ENCODE measurements at places on chromosomes 13 and 19.

DNA sequence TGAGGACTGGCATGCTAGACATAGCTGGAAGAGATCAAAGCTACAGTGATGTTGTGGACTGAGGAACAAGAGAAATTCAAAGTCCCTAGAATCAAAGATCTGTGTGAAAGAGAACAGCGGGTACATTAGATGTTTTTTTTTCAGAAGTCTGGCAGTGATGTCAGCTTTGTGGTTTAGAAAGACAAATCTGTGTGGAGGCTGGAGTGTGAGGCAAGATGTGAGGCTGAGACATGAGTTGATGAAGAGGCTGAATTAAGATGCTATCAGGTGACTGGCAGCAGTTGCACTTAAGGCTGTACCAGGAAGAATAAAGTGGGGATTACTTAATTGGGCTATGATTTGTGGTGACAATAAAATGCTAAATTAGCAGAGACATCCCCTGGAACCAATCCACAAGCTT, 46.5 kb downstream of the DNAJC3 start:
- DNase-seq, result no peak

DNA sequence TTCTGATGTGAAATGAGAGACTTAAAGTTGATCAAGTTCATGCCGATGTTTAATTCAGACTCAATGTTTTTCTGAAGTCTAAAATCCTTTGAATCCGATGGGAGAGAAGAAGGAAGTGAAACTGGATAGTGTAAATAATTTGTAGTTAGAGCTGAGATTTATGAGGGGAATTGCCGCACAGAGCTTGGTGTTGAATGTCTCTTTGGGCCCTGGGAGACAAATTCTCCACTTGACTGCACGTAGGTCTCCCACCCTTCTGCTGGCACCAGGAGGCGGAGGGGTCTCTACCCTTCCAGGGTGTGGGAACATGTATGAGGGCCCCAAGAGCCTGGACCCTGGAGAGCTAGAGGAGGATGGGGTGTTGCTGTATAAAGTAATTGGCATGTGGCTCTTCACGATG, 140.8 kb upstream of the SERP2 start:
- DNase-seq, result no peak

- DNase-seq, result no peak
These were observed 43.6 kb upstream of the RCBTB2 start for GRCh38 chr13:48576448-48577010.

DNA sequence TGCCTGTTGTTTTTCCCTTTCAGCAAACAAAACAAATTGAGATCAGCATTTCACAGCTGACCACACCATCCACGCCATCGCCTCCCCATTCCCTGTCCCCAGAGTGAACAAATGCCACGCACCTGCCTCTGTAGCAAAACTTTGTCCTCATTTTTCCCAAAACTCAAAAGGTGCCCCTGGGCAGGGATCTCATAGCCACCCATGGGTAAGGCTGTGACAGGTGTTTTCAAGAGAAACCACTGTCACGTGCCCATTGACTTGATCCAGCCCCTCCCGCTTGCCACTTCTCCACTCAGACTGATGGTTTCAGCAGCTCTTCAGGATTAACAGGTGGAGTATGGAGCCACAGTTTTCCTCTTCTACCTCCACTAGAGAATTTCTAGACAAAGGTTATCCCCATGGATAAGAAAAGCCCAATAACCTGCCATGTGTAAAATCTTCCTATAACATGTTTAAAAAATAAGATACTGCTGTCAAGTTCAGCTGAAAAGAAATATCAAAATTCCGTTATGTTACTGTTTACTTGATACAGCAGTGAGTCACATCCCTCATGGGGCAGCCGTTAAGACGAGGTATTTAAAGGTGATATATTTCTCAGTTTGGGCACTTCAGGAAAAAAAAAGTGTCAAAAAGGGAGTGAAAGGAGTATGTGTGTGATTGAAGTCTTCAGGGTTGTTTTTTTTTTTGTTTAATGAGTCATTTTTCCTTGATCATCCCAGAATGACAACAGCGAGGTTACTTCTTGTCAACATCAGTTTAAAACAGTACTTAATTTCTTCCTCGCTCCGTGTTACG, 63.5 kb upstream of the GPR183 start:
- no peak for DNase-seq

GRCh38 chr13:51057001-51057400, 54.1 kb downstream of the C13orf42 start:
- DNase-seq, result no peak

DNA sequence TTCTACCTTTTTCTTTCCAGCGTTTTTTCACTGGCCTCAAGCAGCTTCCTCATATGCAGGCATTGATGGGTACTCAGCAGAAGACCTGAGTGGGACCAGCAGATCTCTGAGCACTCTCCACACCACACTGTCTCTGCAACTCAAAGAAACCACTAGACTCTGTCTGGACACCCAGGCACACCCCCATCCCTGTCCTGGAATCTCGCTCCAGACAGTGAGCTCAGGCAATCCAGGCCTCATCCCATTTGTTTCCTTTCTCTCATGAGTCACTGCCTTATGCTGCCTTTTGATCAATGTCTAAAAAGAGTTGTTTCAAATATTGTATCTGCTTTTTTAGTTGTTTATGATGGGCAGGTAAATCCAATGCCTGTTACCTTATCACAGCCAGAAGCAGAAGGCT, 19.7 kb upstream of the POP4 start:
- no peak for DNase-seq

DNA sequence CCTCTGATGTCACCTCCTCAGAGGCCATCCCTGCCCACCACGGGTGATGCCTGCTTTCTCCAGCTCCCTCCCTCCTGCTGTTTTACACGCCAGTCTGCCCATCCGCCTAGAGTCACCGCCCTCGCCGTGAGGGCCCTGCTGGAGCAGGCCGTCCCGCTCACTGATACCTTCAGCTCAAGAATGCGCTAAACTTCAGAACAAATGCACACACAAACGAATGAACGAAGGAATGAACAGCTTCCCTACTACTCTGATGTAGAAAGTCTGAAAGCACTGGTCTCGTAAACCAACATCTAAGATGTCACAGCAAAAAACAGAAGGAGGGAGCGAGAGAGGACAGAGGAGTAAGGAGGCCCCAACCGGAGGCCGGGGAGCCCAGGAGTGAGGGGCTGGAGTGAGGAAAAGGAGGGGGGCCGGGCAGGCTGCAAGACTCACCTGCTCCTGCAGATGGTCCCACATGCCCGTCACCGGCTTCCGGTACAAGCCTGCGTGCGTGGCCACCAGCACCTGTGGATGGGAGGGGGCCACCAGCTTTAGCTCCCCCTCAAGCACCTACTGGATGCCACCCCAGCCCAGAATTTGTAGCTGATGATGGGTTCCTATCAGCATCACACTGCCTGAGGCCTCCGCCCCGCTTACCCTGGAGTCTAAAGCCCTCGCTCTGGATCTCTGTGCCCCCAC, 4.0 kb downstream of the PNKP start:
- DNase-seq, result no peak

DNA sequence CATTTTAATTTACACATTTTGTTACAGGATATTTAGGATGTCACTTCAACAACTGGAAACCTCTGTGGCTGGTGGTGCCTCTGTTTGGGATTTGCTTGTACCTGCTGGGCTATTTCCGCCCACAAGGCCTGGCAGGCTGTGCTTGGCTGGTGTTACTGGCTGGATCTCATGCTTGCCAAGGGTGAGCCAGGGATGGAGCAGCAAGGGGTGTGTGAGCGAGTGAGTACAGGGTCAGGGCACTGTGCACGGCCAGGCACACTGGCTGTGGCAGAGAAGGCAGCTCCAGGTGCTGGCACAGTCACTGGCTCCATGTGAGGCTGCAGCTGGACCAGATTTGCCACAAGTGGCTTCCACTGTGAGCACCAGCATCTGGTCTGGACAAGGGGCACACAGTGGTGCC, 1254.8 kb downstream of the SLITRK5 start:
- no peak for DNase-seq

DNA sequence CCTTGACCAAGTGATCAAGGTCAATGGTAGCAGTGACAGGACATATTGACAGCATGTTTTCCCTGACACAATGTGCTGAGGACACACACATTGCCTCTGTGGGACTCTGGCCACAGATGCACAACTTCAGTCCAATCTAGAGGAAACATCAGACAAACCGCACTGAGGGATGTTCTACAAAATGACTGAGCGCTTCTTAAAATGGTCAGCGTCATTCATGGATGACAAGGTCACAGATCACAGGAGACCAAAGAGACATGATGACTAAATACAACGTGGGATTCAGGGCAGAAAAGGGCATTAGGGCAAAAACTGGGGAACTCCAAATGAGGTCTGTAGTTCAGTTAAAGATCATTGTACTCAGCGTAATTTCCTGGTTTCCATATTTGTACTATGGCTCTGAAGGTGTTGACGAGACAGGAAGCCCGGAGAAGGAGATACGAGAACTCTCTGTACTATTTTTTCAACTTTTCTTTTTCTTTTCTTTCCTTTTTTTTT, 20.6 kb downstream of the PBX4 start:
- peak; percentile 72 for DNase-seq

DNA sequence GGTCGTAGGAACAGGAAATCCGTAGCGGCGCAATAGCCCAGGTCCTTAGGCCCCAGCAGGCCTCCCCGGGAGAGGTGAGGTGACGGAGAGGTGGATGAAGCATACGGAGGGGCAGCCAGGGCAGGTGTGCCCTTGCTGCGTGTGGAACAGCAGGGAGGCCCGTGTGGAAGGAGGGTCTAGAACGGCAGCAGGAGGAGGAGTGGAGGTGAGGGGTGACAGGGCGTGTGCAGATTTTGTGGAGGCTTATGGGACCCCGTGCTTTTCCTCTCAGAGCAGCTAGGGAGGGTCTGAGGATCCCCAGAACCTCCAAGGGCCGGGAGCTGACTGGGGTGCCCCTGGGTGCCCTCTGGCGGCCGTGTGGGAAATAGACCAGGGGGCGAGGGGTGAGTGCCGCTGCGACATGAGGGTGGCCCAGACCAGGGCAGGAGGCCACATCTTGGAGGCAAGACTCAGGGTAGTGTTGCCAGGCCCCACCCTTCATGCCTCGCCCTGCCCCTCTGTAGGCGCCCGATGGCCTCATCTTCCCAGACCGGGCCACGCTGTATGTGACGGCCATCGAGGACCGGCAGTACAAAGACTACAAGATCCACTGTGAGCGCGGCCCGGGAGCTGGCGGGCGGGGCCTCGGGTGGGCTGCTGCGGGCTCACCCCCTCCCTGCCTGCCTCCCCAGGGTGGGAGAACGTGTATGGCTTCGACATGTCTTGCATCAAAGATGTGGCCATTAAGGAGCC, 5.0 kb upstream of the ADM5 start:
- peak; percentile 53 for DNase-seq

Data from germinal center (tissue), 1 donor.